Amygdala (tissue), 56 donors: ENCODE measurements at places on chromosomes 13 and 19.

DNA sequence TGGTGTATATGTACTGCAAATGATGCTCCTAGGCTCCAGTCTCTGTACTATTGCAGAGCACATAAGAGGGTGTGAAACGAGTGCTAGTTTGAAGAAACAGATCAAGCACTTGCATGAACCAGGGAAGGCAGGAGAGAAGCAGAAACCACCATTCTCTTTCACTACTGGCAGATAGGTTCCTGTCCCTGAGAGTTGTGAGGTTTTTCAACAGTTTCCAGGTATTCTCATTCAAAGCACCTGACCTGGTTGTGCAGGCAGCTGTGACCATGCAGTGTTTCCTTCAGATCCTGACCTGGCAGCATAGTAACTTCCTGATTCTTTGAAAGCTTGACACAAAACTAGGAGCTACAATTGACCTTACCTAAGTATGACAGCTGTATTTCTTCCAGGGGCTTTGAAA lies 164.9 kb downstream of the UFM1 start:
- DNase-seq, result no peak

- no peak for DNase-seq
Measured at GRCh38 chr13:99980201-99980823, 1.3 kb upstream of the ZIC2 start.

- no peak for DNase-seq
Measured at GRCh38 chr13:82330499-82330898, 1551.8 kb downstream of the SLITRK1 start.

DNA sequence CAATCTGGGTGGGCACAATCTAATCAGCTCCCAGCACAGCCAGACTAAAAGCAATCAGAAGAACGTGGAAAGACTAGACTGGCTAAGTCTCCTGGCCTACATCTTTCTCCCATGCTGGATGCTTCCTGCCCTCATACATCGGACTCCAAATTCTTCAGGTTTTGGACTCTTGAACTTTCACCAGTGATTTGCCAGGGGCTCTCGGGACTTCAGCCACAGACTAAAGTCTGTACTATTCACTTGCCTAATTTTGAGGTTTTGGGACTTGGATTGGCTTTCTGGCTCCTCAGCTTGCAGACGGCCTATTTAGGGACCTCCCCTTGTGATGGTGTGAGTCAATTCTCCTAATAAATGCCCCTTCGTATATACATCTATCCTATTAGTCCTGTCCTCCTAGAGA lies 66.6 kb upstream of the SOX21 start:
- no peak for DNase-seq

DNA sequence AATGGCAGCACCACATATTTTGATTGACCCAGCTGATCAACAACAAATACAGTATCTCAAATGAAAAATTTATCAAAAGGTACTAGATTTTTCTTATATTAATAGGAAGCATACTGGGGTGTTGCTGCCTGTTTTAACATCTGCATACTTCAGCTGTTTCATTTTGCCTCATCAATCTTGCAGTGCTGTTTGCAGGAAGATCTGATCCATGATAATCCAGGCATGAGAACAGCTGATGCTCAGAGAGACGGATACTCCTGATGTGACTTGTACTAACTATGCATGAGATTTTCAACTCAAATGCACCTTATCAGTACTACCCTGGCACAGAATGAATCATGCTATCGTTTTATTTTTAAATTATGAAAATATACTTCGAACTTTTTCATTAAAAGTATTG lies 2136.8 kb downstream of the PCDH9 start:
- DNase-seq, result no peak

DNA sequence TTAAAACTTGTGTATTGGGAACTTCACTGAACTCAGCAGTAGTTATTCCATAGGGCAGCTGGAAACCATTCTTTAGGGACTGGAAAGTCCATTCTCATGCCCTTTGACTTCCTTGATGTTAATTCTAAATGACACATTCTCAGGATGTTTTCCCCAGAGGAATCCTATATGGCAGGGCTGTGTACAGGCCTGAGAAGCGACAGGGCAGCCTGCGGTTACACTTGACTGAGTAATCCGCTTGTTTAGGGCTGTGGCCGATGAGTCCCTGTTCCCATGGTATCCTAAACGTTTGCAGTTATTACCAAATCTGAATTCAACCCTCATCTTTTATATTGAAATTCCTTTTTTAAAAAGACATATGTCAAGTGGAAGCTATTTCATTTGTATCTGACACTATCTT lies 83.5 kb downstream of the COL4A2 start:
- no peak for DNase-seq

- DNase-seq, result no peak
Measured at GRCh38 chr13:113567681-113568080, 16.9 kb upstream of the TFDP1 start.

- no peak for DNase-seq
Measured at GRCh38 chr19:52640916-52641315, 2.8 kb upstream of the ZNF83 start.

DNA sequence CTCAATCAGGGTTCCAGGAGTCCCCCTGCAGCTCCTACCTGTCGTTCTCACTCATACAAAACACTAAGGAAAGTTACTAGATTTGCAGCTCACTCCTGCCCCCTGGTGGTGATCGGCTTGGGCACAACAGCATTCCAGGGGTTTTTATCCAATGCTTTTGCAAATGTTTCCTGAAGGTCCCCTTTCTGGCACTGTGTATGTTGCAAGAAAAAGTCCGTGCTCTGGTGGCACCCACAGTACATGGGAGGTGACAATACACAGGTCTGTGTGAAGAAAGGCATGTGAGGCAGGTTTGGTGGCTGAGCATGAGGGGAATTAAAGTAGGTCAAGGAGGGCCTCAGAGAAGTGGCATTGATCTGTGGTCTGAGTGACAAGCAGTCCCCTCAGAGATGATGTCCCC lies 8.6 kb upstream of the TYK2 start:
- peak; percentile 39 for DNase-seq

GRCh38 chr13:50893211-50893852 lies 16.3 kb upstream of the RNASEH2B start:
- no peak for DNase-seq

GRCh38 chr13:66844933-66845332 lies 385.2 kb downstream of the PCDH9 start:
- no peak for DNase-seq

- DNase-seq, result no peak
Measured at GRCh38 chr19:47699360-47699917, 13.8 kb upstream of the EHD2 start.

DNA sequence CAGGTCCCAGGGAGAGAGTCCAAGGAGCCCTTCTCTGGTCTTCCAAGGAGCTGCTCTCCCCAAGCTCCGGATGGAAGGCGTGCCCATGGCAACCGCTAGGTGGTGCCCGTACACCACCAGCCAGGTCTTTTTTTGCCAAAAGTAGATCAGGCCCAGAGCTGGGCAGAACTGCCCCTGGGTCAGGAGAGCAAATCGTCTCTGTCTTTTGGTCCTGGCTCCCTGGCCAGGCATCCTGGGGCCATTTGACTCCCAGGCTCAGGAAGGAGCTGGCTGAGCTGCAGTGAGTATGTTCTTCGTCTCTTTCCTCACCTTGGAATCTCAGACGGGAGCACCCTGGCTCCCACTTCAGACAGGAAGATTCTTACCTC lies 24.6 kb upstream of the BCL3 start:
- peak; percentile 16 for DNase-seq

GRCh38 chr13:94121686-94122085 lies 357.8 kb downstream of the DCT start:
- DNase-seq, result no peak

DNA sequence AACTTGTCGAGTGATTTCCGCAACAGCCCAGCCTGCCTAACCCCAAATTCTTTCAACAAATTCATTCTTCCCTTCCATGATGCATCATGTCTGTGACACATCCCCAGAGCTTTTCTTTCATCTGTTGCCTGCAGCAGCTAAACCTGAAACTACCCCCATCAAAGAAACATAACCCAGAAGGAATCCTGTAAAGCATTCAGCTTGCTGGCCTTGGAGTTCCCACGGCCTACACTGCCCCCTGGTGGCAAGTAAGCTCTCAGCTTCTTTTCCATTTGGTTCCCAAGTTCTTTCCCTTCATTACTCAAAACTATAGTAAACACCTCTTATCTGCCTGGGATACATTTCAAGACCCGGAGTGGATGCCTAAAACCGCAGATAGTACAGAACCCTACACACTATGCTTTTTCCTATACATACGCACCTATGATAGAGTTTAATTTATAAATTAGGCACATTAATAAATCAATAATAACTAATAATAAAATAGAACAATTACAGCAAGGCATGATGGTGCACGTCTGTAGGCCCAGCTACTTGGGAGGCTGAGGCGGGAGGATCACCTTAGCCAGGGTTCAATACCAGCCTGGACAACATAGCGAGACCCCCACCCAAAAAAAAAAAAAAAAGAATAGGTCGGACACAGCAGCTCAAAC lies 7.4 kb downstream of the ETHE1 start:
- DNase-seq, result peak; percentile 11

- DNase-seq, result peak; percentile 15
Measured at GRCh38 chr19:38769635-38770211, 3.6 kb downstream of the LGALS7 start.

GRCh38 chr13:100434010-100434763 lies 154.4 kb downstream of the GGACT start:
- no peak for DNase-seq

GRCh38 chr13:95160112-95160906 lies 140.9 kb downstream of the ABCC4 start:
- DNase-seq, result no peak

- no peak for DNase-seq
Measured at GRCh38 chr19:33022472-33023116, 42.1 kb downstream of the RHPN2 start.

GRCh38 chr13:91303031-91303430 lies 44.5 kb upstream of the MIR17HG start:
- no peak for DNase-seq

GRCh38 chr19:40341601-40342482 lies 6.4 kb downstream of the C19orf47 start:
- DNase-seq, result no peak

DNA sequence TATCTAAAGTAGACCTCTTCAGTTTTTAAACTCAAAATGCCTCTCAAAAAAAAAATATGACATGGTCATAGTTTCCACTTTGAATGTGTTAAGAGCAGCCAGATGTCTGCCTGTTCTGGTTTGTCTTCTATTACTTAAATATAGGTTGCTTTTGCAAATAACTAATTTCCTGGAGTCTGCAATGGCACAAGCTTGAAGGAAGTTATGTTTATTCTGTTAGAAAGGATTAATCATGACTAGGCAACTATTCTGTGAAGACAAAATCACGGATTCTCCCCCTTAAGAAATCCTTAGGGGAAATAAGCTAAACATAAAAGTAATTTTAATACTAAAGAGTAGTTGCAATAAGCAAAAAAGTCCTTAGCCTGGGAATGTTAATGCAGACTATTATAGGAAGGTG lies 26.3 kb downstream of the SKA3 start:
- DNase-seq, result no peak

GRCh38 chr19:30319876-30320275 lies 52.3 kb upstream of the ZNF536 start:
- no peak for DNase-seq

GRCh38 chr13:97567510-97568243 lies 133.7 kb downstream of the RAP2A start:
- no peak for DNase-seq

GRCh38 chr13:43782686-43783085 lies 4.1 kb downstream of the ENOX1 start:
- DNase-seq, result no peak

- peak; percentile 59 for DNase-seq
Measured at GRCh38 chr19:8240274-8241229, 31.4 kb downstream of the CERS4 start.

- no peak for DNase-seq
Measured at GRCh38 chr13:35144166-35144890, 202.3 kb downstream of the NBEA start.

DNA sequence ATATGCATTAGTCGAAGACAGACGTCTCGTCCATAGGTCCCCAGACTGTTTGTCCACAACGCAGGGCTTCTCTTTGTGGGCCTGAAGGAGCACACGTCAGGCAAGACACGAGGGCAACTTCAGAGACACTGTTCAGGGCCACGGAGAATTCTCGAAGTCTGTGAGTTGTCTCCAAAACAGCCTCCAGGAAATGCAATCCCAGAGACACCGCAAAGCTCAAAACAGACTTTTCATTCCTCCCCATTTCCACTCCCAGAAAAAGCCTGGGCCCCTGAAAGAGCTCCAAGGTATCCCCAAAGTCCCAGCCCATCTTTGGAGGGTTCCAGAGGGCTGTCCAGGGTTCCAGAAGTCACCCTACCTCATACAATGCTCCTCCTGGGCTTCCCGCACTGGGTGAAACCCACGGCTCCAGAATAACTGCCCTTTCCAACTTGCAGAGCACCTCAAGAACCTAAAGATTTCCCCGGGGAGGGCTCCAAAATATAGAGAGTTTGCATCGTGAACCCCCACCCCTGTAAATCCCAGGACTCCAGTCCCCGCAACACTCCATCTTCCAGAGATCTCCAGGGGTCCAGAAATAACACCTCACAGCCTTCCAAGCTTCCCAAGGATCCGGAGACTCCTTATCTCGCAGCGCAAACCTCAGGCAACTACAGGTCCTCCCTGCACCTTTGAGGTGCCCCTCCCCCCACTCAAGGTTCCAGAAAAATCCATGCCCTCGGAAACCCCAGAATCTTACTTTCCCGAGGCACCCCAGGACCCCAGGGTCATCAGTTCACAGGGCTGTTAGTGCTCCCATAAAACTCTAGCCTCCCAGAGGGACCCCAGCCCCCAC lies 687 bp upstream of the FTL start:
- DNase-seq, result peak; percentile 36

DNA sequence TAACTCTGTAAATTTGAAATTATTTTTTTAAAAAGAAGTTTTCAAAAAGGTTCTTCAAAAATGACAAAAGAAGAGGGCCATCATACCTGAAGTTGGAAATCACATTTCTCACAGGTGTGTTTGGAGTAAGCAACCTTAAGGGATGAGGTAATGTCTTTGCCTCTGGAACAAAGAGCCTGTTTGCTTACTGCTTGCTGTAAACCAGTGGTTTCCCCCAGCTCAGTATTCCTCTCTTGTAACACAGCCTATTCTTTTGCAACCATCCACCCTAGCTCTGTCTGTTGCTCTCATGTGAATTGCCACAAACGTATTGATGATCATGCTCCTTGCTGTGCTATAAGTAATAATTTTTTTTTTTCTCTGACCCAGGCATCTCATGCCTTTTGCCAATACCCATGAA lies 38.1 kb downstream of the UCHL3 start:
- DNase-seq, result no peak

GRCh38 chr19:55283548-55284377 lies at the start of gene BRSK1:
TSS of gene BRSK1 (plus strand) at chr19:55283997. CDS start at chr19:55284443, 446 bp downstream.
- DNase-seq, result peak; percentile 63

DNA sequence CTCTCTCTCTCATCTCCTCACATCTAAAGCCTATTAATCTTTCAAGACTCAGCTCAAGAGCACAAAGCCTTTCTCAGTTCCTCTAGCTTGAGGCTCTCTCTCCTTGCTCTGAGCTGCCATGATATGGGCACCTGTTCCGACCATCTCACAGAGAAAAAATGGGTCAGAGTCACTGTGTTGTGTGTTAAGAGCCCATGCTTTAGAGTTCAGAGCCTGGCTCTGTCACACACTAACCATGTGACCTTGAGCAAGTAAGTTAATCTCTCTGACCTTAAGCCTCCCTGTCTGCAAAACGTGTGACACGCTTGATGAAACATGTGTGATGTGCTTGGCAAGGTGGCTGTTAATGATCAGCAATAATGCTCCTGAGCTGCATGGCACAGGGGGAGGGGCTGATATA lies 245.2 kb downstream of the DLEU7 start:
- no peak for DNase-seq

- DNase-seq, result peak; percentile 52
Measured at GRCh38 chr19:43634872-43635560, 4.6 kb downstream of the CADM4 start.
